ENCODE measurements at places on chromosomes 3 and 15.

DNA sequence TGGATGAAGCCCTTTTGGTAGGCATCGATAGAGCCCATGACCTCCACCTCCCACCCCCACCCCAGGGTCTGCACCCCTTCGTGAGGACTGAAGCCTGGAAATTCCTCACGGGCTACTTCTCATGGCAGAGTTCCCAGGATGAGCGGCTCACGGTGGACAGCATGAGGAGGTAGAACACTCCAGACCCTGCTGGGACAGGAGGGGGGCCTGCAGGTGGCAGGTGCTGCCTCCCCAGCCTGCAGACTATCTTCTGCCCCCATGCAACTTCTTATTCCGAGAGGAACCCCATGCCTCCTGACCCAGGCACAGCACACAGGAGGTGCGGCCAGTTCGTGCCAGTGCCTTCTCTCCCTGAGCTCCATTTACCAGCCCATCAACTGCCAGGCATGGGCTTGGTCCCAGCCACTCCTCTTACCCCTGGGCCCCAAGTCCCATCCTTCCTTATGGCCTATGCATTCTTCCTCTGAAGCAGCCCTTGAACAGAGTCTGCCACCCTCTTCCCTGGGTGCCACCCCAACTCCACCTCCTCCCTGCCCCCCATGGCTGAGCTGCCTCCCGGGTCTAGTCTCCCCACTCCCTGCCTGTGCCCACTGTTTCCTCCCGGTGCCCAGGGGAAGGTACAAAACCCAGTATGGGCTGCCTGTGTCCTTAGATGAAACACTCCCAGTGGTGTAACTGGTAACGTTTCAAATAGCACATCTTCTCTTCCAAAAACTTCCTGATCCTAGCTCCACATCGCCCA lies 8.4 kb downstream of the TBC1D21 start:
- no peaks in the 10 kb centered on the region for H3K4me1 ChIP-seq
- H3K4me3 ChIP-seq: no peak overlapping the region
- no peak for DNase-seq
- peaks cover 18% of the 10 kb centered on the region for H3K27me3 ChIP-seq

- peaks cover 1% of the 10 kb centered on the region for H3K4me1 ChIP-seq
- H3K36me3 ChIP-seq: no peaks in the 10 kb centered on the region
- no peak overlapping the region for H3K27ac ChIP-seq
- H3K27me3 ChIP-seq: peaks cover 38% of the 10 kb centered on the region
Measured at GRCh38 chr3:58638591-58638990, 28.0 kb downstream of the FAM3D start.

DNA sequence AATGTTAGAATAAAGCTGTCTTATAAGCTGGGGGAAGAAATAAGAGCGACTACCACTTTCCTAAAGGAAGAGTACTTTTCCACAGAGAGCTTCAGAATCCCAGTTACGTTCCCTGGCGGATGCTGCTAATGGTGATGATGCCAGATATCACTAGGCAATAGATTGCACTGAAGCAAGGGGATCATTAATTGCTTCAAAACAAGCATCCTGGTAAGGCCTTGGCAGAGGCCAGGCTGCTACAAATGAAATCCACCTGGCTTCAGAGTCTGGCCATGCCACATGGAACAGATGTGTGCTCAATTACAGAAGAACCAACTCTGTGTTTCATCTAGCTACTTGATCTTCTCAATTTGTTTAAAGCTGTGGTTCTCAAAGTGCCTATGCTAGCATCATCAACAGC lies 129.2 kb upstream of the IL12A start:
- H3K4me3 ChIP-seq: no peak overlapping the region
- peaks cover 4% of the 10 kb centered on the region for H3K27me3 ChIP-seq
- no peak for DNase-seq
- peaks cover 7% of the 10 kb centered on the region for H3K4me1 ChIP-seq
- H3K36me3 ChIP-seq: no peaks in the 10 kb centered on the region
- H3K27ac ChIP-seq: no peak overlapping the region

- no peak overlapping the region for H3K27ac ChIP-seq
- H3K27me3 ChIP-seq: no peaks in the 10 kb centered on the region
- H3K4me3 ChIP-seq: no peak overlapping the region
Measured at GRCh38 chr3:85270488-85270887, 311.7 kb downstream of the CADM2 start.

GRCh38 chr3:28840976-28841376 lies 439.9 kb upstream of the RBMS3 start:
- no peaks in the 10 kb centered on the region for H3K36me3 ChIP-seq
- peaks cover 8% of the 10 kb centered on the region for H3K27me3 ChIP-seq
- H3K4me3 ChIP-seq: no peak overlapping the region

DNA sequence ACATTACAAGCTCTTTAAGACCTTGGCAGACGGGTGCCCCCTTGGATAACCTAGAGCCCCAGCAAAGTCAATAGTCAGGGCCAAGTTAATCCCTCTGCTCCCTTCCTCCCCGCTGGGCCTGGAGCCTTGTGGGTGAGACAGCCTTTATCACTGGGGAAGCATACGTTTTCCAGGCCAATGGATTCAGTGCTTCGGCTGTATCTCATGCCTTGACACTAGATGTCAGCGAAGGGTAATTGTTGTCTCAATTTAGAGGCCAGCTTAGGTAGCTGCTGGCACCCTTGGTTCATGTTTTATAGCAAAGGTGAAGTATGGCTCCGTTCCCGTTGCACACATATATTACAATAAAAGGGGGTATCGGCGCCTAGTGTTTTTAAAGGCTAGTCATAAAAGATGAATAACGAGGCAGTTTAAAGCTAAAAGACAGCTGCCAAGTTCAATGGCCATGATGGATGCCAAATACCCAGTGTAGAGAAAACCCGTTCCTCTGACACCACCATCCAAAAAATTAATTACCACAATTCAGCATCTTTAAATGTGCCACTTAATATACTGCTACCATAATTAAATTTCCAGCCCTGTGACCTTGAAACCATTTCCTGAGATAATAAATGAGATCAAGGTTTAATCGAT lies 52.3 kb upstream of the BNIP2 start:
- no peak for DNase-seq
- H3K27me3 ChIP-seq: peaks cover 8% of the 10 kb centered on the region
- no peaks in the 10 kb centered on the region for H3K36me3 ChIP-seq

DNA sequence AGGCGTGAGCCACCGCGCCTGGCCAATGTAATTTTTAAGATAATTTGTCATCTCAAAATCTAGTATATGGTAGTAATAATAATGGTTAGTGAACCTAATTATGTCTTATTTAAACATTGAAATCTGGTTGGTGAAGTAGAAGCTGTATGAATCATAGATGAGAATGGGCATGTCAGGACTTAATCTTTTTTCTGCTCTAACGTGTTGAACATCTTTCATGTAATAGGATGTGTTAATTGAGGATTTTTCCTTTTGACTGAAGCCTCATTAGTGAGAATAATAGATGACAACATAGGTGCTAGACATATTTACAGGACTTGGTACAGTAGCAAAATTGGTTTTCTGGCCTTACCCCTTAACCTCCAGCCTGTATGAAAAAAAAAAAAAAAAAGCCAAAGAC lies 835.6 kb downstream of the IGSF11 start:
- H3K4me1 ChIP-seq: no peaks in the 10 kb centered on the region
- no peak overlapping the region for H3K4me3 ChIP-seq
- no peak for DNase-seq
- no peak overlapping the region for H3K27ac ChIP-seq

GRCh38 chr3:127286571-127287140 lies 1.2 kb downstream of the PRR20G start:
- DNase-seq: no peak
- H3K36me3 ChIP-seq: no peaks in the 10 kb centered on the region
- no peak overlapping the region for H3K27ac ChIP-seq
- H3K4me1 ChIP-seq: no peaks in the 10 kb centered on the region

DNA sequence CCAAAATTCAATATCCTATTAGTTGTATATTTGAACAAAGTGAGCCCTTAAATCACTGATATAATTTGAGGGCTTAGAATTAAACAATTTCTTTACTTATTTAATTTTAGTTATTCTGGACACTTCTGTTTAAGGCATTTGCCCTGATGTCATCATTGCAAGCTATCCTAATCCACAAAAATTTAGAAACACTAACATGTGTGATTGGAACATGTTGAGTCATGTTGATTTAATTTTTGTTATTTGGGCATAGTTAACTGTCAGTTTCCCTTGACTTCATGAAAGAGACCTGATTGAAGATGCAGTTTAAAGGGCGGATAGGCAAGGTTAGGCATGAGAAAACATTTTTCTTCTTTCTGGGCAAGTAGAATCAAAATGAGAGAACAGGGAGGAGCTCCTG lies 682.6 kb downstream of the ROBO1 start:
- DNase-seq: no peak
- no peaks in the 10 kb centered on the region for H3K27me3 ChIP-seq
- peaks cover 24% of the 10 kb centered on the region for H3K4me1 ChIP-seq

DNA sequence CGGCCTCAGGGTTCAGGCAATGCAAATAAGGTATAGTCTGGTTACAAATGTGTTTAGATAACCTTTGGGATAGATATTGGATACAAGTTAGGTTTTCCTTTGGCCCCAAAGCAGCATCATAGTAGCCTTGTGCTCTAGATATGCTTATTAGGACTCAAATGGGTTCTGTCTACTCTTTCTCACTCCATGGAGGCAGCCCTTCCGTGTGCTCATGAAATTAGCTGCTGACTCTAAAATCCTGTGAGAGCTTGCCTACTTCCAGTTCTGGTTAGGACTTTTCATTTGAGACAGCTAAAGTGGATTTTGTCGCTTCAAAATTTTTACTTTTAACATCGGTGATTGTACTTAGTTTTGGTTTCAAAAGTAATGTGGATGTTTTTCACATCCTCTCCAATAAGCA lies 1.6 kb downstream of the CDV3 start:
- no peaks in the 10 kb centered on the region for H3K27me3 ChIP-seq
- H3K27ac ChIP-seq: peak overlapping the region; percentile 98
- H3K4me3 ChIP-seq: peak overlapping the region; percentile 89
- peaks cover 28% of the 10 kb centered on the region for H3K4me1 ChIP-seq
- no peak for DNase-seq

- peaks cover 3% of the 10 kb centered on the region for H3K4me1 ChIP-seq
- H3K27ac ChIP-seq: peak overlapping the region; percentile 46
- peaks cover 6% of the 10 kb centered on the region for H3K27me3 ChIP-seq
- no peak overlapping the region for H3K4me3 ChIP-seq
Measured at GRCh38 chr15:58419803-58420524, 11.8 kb upstream of the LIPC start.

DNA sequence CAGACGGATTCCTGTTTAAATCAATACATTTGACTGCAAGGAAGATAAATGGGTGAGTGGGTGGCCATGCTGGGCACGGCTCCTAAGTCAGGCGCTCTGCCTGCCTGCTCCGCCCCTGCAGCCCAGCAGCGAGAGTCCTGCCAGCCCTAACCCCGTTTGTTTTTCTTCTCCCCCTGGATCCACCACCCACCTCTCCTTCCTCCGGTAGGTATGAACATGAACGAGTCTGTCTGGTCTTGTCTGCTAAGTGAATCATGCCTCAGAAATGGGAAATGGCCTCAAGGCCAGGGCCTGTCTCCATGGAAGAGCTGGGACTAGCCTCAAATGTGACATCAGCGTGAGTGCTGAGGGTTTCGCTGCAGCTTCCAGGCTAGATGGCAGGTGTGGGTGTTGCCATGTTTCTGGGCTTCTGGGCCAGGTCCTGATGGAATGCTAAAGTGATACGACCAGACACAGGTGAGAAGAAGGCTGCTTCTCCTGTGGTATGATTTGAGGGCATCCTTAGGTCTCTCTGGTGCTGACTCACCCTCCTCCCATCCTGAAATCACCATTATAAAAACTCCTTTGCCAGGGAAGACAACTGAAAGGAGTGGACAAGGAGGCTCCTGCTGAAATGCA lies 5.6 kb upstream of the FEM1B start:
- H3K27ac ChIP-seq: peak overlapping the region; percentile 75
- no peak for DNase-seq
- H3K4me3 ChIP-seq: peak overlapping the region; percentile 61

DNA sequence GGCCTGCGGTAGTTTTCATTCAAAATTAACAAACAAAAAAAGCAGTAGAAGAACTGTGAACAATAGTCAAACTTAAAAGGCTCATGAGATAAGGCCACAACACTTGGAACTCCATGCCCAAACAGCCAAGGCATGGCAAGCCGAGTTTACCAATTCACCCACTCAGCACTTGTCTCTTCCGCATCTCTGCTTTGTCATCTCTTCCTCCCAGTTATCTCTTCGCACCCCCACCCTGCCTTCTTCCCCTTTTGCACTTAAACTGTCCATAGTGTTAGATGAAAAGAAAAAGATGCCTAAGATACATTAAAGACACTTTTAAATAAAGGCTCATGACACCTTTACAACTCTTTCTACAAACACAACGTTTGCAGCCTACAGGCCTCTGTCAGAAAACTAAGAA lies 11.1 kb downstream of the TLE3 start:
- no peak overlapping the region for H3K27ac ChIP-seq
- peaks cover 57% of the 10 kb centered on the region for H3K36me3 ChIP-seq
- no peak for DNase-seq
- H3K4me3 ChIP-seq: no peak overlapping the region

GRCh38 chr15:62503451-62503850 lies 338.4 kb upstream of the C2CD4B start:
- H3K27ac ChIP-seq: no peak overlapping the region
- DNase-seq: no peak
- no peak overlapping the region for H3K4me3 ChIP-seq
- H3K27me3 ChIP-seq: no peaks in the 10 kb centered on the region
- H3K36me3 ChIP-seq: no peaks in the 10 kb centered on the region

GRCh38 chr3:123716411-123716810 lies 131.6 kb upstream of the HACD2 start:
- no peaks in the 10 kb centered on the region for H3K4me1 ChIP-seq
- H3K4me3 ChIP-seq: no peak overlapping the region
- DNase-seq: no peak

GRCh38 chr15:56996746-56997470 lies 78.5 kb downstream of the TCF12 start:
- no peak for DNase-seq
- H3K27ac ChIP-seq: no peak overlapping the region

GRCh38 chr3:191721990-191722389 lies 261.0 kb downstream of the PYDC2 start:
- no peaks in the 10 kb centered on the region for H3K27me3 ChIP-seq
- H3K4me1 ChIP-seq: peaks cover 2% of the 10 kb centered on the region
- no peak overlapping the region for H3K4me3 ChIP-seq
- H3K36me3 ChIP-seq: no peaks in the 10 kb centered on the region

- no peak for DNase-seq
- H3K27ac ChIP-seq: no peak overlapping the region
- H3K36me3 ChIP-seq: no peaks in the 10 kb centered on the region
- no peaks in the 10 kb centered on the region for H3K4me1 ChIP-seq
- no peaks in the 10 kb centered on the region for H3K27me3 ChIP-seq
Measured at GRCh38 chr3:153952091-153952490, 169.1 kb upstream of the ARHGEF26 start.
